ENCODE measurements at places on chromosomes 6 and 20.

DNA sequence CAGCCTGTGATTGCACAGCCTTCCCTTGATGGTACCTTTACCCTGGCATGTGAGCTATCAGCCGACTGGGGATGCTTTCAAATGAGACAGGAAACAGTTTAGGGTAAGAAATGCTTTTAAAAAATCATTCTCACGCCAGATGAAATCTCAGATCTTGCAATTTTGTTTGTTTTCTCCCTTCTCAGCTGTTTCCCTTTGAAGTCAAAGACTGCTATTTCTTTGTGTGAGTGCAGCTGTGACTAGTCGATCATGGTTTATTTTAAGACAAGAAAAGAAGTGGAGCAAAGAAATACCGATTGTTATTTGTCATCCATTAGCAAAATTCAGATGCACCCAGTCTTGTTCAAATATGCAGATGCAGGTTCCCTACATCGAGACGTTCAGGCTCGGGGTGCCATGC is 489.7 kb downstream of the QKI start:
- DNase-seq, result no peak

GRCh38 chr20:41222703-41223102 is 85.4 kb downstream of the PLCG1 start:
- no peak for DNase-seq

DNA sequence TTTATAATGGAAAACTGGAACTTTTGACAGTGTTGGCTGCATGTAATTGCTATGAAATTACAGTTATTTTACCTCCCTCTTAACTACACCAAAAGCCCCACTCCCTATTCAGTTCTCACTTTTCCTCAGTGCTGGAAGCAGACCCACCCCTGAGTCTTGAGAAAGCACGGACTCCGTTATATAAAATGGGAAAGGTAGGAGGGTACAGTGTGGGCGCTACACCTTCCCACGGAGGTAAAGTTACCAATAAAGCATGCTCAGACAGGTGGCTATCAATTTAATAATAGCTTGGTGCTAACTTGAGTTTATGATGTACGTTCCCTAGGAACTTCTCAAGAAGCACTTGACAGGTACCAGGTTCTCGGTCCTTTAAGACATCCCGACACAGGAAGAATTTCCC is 59.0 kb downstream of the CLIC5 start:
- DNase-seq, result no peak

- peak; percentile 88 for DNase-seq
These were observed at the start of gene ZMYND8 for GRCh38 chr20:47356526-47357295. Gene ZMYND8 (minus strand): TSS chr20:47356699. CDS start chr20:47356670, 29 bp downstream.

- no peak for DNase-seq
These were observed 930.8 kb downstream of the QKI start for GRCh38 chr6:164345327-164345726.

- DNase-seq, result no peak
These were observed 140.8 kb downstream of the BTBD9 start for GRCh38 chr6:38498805-38499445.

DNA sequence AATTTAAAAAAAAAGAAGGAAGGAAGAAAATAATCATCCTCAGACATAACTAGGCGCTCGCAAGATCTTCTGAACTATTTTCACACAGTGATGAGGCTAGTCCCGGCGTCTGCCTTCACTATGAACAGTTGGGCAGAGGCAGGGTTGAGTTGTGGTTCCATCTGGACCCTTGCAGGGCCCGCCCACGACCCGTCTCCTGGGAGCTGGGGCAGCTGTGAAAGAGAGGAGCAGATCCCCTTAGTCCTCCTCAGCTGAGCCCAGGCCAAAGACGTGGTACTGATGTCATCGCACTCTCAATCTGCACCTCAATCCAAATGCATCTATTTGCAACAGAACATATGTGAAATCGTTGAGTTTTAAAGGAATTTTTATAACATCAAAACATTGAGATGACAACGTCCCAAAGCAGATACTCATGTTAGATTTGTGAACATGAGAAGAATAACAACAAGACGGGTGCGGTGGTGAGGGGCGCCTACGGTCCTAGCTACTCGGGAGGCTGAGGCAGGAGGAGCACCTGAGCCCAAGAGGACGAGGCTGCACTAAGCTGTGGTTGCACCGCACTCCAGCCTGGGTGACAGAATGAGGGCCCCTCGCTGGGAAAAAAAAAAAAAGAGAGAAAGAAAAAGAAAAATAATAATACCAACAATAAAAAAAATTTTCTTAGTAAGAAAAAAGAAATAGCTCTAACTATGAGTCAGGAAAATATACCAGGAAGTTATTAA is 15.3 kb downstream of the TCFL5 start:
- DNase-seq, result no peak

GRCh38 chr20:32787168-32787567 is 25.0 kb downstream of the DNMT3B start:
- no peak for DNase-seq

DNA sequence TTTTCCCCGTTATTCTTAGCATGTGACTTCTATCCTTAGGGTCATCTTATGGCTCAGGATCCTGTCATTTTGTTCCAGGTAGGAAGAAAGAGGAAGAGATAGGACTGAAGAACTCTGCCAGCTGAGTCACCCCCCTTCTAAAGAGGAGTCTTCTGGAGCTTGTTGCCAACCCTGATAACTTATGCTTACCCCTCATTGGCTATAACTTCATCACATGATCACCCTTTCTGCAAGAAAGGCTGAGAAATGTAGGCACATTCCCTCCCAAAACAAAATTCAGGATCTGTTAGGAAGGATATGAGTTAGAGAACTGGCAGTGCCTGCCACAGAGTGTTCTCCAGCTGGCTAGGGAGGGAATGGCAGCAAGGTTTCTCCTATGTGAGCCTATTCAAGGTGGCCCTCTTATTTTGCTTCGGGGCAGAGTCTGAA is 35.6 kb downstream of the ARFGEF2 start:
- no peak for DNase-seq

DNA sequence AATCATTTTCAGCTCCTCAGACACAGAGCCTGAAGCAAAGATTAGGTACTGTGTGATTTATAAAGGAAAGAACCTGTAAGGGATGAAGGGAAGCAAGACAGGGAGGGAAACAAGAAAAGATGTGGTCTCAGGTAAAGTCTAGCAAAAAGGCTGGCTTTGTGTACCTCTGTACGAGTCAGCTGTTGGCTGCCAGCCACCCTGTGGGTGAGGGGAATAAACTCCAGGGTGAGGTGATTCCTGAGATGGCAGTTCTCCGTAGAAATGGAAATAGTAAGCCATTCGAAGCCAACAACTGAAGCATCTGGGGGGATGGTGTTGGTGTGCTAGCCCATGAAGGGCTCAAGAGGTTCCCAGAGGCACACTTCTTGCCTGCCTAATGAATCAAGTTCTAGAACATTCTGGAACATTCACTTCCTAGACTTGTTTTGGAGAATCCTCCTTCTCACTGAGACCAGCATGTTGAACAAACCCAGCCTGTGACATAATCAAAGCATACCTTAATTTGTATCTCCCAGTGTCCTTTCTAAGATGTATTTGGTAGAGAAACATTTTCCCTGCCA is 10.6 kb upstream of the TTPAL start:
- DNase-seq, result no peak

DNA sequence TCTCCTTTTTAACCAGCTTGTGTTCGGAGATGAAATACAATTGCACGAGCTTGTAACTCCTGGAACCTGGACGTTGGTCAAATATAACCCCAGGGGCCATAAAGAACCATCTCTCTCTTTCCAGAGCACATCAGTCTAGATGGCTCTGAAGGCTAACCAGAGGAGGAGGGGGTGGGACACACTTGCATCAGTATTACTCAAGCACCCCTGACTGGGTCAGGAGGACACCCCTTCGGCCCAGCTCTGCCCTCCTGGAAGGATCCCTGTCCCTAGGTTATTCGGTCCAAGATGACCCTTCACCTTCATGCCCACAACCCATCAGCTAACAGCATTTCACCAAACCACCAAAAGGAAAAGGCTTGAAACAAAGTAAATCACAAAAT is 67.1 kb downstream of the FYN start:
- DNase-seq, result no peak

- no peak for DNase-seq
These were observed 555.0 kb upstream of the EPHA7 start for GRCh38 chr6:93974332-93974731.

DNA sequence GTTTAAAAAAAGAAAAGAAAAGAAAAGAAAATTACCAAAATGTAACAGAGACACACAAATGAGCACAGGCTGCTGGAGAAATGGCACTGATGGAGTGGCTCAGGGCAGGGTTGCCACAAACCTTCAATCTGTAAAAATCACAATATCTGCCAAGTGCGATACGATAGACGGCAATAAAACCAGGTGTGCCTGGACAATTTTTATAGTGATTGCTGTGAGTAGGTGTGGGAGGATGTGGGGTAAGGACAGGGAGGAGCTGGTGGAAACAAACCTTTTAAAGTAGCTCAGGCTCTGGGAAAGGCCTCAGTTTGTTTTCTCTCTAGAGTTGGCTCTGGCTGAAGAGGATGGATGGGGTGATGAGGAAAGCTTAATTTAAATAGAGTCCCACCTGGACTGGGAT is 592.7 kb upstream of the AGPAT4 start:
- no peak for DNase-seq

DNA sequence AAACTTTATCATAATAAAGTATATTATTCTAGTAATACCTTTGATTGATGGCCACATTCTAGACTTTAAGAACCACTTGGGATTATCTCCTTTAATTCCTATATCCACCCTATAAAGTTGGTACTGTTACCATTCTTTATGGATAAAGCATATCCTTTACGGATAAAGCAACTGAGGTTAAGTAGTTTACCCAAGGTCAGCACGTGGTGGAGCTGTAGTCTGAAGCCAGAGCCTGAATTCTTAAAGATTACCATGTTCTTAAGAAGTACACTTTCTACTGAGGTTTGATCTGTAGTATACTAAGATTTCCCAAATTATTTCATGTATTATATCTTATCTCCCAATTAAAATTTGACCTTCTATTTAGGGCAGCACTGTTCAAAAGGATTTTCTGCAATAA is 3.0 kb upstream of the NCOA7 start:
- no peak for DNase-seq

DNA sequence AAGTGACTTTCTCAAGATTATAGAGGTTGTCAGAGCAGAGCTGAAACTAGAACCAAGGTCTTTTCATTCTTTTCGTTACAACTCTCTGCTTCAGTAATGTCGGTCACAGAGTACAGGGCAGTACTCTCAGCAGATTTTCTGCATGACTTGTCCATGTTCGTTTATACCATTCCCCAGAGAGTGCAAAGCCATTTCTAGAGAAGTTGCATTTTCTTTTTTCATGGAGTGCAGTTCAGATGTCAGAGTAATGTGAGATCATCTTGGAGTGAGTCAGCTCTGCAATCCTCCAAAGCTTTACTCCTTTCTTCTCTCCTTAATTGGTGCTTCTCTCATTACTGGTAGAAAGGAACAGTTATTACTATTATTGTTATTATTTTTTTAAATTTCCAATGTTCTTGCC is 115.6 kb upstream of the B3GAT2 start:
- no peak for DNase-seq
